Stimulated activated CD8-positive, alpha-beta memory T cell treated with anti-CD3 and anti-CD28 coated beads, Interleukin-7, amount 100 ng/mL, for 4 hours (primary cell): ENCODE measurements at places on chromosomes 13 and 19.

- no peak for DNase-seq
Observed at GRCh38 chr13:96994017-96994857, at the start of gene OXGR1. Gene OXGR1 (minus strand): TSS chr13:96994476. CDS start chr13:96987759, 6,717 bp downstream.

- no peak for DNase-seq
Observed at GRCh38 chr19:16442386-16443276, 29.1 kb downstream of the EPS15L1 start.

- DNase-seq = peak; percentile 38
Observed at GRCh38 chr19:46745521-46746280, at the start of gene FKRP. Gene FKRP (plus strand): TSS chr19:46746057. CDS start chr19:46755451, 9,394 bp downstream.

GRCh38 chr13:99665711-99666110 is 164.4 kb downstream of the TM9SF2 start:
- no peak for DNase-seq

DNA sequence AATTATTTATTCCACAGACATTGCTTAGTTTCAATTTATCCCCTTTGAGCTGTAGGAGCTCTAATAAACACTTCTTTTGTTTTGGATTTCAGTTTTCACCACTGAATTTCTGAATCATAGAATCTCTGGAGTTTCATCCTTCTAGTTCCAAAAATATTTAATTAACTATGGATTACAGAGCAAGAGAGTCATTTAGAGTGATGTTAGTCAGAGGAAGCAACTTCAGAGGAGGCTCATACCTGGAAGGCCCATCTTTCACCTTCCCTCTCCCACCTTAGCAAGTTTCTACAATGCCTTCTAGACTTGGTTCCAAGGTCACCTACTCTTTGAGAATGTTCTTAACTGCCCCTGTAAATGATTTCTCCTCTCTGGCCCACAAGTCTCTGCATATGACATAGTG is 353.2 kb downstream of the SPRY2 start:
- DNase-seq = no peak

DNA sequence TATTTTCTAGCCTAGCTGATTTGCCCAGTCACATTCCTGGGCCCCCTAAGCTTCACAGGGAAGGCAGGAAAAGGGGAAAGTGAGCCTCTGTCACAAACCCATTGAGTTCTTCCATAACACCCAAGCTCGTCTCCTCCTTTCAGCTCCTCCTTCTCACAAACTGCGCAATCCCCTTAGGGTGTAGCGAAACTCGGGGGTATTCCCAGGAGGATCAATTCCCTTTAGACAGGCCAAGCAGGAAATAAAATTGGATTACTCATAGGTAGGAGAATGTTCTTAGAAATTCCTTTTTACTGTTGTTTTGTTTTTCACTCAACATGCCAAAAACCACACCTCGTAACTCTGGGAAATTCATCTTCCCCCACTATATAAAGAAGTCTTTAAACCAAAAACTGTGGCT is 139.3 kb downstream of the IRS2 start:
- DNase-seq = no peak

- DNase-seq = no peak
Observed at GRCh38 chr13:112014857-112015256, 52.1 kb upstream of the SOX1 start.

DNA sequence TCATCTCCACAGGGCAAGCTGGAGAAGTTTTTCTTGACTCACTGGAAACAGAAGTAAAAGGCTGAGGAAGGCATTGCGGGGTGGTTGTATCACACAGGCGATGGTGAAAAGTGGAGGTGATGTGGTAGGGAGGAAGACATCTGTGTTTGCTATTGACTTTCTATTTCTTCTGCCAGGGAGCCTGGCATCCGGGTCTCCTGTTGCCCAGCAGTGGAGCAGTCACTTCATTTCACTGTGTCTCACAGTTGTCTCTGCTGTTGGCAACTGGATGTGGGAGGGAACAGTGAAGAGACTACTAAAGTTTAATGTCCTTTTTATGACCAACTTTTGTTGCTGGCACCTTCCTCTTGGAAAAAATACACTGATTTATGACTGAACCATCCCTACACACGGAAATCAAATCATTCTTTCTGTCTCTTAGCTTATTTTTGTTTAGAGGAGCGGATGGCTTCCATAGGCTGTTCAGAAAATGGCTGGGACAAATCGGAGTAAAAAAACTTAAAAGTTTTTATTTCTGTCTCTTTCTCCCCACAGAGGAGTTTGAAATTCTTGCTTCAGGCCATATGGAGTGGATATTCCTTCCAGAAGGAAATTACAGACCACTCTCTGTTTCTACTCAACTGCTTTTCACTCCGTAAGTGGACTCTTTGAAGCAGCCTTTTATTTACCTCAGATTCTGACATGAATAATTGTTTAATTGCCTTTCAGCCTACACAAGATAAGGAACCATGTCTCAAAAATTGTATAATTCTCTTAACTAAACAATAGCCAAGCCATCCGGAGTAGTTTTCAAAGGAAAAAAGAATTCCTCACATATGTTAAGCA is 23.8 kb upstream of the MEDAG start:
- DNase-seq = no peak

- DNase-seq = no peak
Observed at GRCh38 chr19:29503785-29504184, 22.0 kb upstream of the VSTM2B start.

DNA sequence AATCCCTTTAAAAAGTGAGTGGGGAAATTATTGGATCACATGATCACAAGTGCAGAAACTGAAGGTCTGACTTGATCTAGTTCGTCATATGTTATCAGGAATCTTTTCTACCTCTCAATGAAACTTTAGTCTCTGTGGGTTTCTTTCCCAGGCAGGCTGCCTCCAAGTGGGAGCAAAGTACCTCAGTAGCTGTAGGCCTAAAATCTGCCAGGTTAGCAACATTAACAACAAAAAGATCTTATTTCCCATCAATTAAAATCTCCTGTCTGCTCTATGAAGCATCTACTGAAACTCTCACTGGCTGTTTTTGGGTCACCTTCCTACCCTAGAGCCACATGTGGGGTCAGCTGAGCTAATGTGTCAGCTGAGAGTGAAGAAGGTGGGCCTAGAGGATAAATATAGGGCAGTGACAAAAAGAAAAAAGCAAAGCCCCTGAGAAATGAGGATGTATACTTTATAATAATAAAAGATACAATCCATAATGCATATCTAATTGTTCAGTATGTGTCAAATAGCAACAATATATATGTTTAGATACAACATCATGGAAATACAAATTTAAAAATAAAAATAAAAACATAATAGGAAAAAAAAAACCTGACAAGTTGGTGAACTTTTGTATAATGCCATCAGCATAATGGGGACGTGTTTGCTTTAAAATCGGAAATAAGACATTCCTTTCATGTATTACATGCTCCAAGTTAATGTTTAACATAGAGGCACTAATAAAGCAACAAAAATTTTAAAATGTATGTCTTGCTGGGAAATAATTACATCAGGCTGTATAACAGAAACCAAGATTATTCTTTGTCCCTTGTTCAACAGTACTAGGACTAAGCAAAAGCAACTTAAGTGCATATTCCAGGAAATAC is 141.1 kb downstream of the GPC5 start:
- DNase-seq = no peak

DNA sequence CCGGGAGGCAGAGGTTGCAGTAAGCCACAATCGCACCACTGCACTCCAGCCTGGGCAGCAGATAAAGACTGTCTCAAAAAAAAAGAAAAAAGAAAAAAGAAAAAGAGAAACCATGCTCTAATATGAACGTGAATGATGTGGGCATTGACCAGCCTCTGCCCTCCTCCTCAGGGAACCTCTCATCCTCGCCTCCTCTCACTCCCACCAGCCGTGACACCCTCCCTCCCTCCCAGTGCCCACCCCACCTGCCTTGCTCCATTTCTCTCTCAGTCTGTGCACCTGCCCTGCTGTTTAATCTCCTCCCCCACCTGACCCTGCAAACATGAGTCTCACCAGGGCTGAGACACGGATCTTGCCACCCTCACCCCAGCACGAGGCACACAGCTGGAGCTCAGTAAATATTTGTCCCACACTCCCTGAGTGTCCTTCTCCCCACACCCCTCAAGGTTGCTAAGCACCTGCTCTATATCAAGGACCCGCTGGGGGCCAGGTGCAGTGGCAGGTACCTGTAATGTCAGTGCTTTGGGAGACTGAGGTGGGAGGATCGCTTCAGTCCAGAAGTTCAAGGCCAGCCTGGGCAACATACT is 7.5 kb upstream of the BCAT2 start:
- DNase-seq = no peak
